DMS79 (cell line): ENCODE measurements at places on chromosomes 7 and 10.

GRCh38 chr7:107594961-107595737 lies 15.1 kb downstream of the BCAP29 start:
- DNase-seq: no peak

DNA sequence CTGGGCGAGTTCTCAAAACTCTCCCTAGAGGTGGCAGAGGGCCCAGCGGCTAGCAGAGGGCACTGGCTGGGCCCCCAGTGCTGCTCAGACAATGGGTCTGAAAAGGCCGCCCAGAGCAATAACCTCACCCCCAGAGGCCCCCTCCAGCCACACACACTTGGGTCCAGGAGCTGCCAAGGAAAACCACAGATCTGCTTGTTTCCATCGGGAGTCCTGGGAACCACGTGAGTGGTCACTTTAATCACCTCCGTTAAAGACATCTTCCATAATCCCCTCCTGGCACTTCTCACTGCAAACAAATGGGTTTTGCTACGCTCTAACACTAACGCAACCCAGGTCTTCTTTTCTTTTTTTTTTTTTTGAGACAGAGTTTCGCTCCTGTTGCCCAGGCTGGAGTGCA lies 30.0 kb downstream of the NUDT1 start:
- DNase-seq: no peak

GRCh38 chr10:96387601-96388000 lies 28.8 kb upstream of the OPALIN start:
- no peak for DNase-seq

DNA sequence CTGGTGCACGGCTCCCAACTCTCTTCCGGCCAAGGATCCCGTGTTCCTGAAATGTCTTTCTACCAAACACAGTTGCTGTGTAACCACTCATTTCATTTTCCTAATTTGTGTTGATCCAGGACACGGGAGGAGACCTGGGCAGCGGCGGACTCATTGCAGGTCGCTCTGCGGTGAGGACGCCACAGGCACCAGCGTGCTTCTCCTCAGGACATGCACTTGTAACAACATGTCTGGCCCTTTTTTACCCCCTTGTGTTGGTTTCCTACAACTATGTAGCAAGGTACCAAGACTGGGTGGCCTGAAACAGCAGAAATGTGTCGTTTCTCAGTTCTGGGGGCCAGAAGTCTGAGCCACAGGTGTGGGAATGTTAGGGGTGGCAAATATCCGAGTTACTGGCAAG lies 18.2 kb downstream of the CALML5 start:
- no peak for DNase-seq

- no peak for DNase-seq
Measured at GRCh38 chr10:35415505-35415904, 79.2 kb downstream of the CCNY start.

GRCh38 chr7:129327076-129327475 lies 102.2 kb downstream of the AHCYL2 start:
- DNase-seq: no peak

DNA sequence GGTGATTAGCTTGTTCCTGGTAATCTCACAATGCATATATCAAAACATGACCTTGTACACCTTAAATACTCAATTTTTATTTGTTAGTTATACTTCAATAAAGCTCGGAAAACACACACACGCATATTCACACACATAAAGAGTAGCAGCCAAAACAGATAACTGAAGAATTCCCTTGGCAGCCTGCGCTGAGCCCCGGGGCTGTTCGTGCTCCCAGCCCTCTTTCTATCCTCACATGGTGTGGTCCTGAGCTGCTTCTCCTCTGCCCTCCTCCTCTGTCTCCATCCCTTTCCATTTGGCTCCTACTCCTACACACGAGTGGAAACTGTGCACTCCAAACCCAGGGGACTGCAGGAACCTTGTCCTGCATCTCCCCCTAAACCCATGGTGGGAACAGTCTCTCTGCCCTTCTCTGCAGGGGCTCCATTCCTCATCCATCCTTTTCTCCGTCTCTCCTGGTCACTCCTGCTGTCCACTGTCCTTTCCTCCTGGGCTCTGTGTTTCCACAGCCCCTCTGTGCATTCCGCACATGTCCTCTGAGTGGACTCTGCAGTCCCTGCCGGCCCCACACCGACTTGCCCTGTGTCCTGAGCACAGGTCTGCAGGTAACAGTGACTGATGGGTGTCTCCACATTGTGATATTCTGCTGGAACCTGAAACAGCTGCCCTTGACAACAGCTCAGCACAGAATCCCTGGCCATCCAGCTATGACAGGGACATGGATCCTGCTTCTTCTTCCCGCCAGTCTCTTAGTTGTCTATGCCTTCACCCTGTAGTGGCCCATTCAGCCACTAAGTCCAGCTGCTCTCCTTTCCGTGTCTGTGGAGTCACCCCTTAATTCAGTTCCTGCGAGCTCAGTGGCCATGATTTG lies 216.8 kb upstream of the ZNF32 start:
- DNase-seq: no peak

DNA sequence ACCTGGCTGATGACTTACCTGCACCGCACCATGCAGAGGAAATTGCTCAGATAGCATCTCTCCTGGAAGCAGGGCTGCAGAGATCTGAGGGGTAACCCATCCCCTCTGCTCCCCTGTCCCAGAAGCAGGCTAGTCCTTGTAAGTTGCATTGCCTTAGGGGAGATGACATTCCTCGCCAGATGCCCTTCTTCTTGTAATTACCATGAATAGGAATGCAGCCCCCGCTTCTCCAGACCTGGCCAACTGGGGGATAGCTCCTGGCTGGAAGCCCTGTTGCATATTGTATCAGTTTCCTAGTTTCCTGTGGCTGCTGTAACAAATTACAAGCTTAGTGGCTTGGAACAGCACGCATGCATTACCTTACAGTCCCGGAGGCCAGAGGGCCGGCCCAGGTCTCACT lies 47.5 kb upstream of the EN2 start:
- no peak for DNase-seq

DNA sequence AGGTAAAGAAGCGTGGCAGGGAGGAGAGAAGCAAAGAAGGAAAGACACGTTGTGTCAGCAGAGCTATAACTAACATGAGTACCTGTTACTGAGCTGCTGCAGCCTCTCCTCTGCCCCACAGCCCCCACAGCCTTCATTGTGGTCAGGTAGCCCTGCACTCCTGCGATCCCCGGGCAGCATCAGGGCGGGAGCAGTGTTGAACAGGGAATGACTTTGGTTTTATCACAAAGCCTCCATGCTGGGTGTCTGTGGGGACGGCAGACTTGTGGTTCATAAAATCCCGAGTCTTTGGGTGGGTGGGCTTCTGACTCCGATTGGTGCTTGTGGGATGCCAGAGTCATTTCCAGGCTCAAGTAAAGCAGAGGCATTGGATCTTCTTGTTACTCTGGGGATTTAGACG lies 14.8 kb upstream of the PRKAG2 start:
- no peak for DNase-seq

DNA sequence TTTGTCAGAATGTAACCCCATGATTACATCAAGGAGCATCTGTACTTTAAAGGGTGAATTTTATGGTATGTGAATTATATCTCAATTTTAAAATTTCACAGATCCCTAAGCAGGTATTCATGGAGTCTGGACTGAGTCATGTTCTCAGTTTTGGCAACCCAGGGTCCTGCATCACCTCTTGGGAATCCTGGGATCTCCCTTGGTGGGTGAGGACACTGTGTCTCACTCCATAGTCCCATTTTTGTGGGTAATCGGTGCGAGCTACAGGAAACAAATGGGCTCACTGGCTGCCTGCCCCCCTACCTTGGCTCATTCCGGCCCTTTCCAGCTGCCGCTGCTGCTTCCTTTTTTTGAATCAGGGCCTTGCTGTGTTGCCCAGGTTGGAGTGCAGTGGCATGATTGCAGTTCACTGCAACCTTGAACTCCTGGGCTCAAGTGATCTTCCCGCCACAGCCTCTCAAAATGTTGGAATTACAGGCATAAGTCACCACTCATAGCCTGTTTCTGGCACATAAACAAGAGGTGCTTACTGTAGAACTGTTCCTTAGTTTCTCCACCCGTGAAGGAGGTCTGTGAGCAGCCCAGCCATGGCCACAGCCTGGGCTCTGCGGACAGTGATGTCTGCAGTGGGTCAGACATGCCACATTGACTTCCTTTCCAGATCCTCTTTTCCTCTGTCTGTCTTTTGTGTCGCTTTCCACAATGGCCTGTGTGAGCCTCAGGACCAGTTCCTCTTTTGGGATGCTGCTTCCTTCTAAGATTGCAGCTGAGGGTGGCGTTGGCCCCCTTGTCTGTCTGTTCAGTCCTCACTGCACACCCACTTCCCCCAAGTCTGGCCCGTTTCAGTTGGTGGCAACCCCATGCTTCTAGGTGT lies 14.5 kb downstream of the PALD1 start:
- DNase-seq: no peak
